Activated CD4-positive, alpha-beta T cell treated with anti-CD3 and anti-CD28 coated beads for 48 hours (primary cell): ENCODE measurements at places on chromosomes 13 and 19.

GRCh38 chr13:89468081-89468480 is 1796.9 kb downstream of the SLITRK5 start:
- DNase-seq = no peak

DNA sequence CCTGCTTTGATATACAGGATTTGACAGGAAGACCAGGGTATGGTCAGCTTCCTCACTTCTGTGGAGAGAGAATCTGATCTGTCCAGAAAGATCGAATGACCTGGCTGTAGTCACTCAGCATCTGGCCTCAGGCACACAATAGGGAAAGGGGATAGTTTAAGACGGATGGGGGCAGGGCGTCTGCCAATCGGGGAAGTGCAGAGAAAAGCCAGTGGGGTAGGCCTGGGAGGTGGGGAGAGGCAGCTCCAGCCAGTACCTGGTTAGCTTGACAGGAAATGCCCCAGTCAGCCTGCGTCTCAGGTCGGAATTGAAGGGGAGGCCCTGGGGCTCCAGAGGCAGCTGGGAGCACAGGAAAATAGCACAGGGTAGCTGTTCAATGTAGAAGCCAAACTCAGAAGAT is 12.4 kb downstream of the ZNF444 start:
- DNase-seq = no peak

DNA sequence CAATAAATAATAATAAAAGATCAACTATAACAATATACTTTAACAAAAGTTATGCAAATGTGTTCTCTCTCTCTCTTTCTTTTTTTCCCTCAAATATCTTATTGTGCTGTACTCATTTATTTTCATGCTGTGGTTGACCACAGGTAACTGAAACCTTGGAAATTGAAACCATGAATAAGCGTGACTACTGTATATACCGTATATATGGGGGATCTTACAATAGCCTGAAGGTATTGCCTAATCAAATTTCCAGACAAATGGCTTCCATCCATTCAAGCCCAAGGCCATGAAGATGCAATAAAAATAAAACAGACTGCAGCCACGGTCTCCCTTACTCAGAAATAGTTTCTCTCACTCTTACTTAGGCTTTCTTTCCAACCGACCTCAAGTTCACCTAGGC is 98.3 kb downstream of the SLITRK6 start:
- DNase-seq = no peak

- DNase-seq = peak; percentile 62
These were observed 6.1 kb upstream of the ADGRE5 start for GRCh38 chr19:14375055-14375581.

- DNase-seq = no peak
These were observed 126.8 kb upstream of the ATXN8OS start for GRCh38 chr13:69980799-69981198.

GRCh38 chr13:112132142-112132541 is 65.2 kb downstream of the SOX1 start:
- DNase-seq = no peak

- DNase-seq = no peak
These were observed 73.0 kb downstream of the DHRS12 start for GRCh38 chr13:51730927-51731326.

DNA sequence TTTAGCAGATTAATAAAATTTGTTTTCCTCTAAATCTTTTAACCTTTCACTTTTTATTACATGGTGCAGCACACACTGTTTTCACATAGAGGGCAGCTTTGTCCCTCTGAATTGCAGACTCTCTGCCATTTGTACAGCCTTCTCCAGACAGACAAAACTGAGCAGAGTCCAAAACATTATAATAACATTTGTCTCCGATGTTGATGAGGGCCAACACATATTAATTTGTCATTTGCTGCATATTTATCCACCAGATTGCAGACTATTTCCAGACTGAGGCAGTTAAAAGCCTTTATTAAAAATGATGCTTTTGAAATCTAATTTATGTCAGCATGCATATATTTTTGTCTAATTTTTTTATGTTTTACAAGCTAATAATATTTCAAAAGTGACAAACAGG is 1251.9 kb upstream of the SLC10A2 start:
- DNase-seq = no peak

GRCh38 chr19:51224163-51224641 is 678 bp upstream of the CD33 start:
- DNase-seq = no peak

DNA sequence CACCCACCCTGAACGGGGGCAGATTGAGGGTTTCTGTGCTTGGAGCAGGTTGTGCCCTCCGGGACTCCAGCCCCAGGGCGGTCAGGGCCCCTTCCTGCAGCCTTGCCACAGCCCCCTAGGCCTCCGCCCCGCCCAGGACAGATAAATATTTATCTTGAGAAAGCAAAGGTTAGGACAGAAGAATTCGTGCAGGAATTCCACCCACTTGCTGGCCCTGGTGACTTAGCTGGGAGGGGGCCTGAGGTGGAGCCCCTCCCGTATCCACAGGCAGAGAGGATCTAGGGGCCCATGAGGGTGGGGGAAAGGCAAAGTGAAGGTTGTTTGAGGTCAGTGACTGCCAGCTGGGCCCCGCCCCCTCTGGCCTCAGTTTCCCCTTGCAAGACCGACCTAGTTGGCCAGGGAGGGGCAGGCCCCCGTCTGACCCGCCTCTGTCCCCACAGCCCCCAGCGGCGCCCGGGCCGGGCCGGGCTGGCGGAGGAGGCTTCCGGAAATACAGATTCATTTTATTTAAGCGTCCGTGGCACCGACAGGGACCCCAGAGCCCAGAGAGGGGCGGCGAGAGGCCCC is 5.2 kb downstream of the MIDN start:
- no peak for DNase-seq

GRCh38 chr19:28876609-28877123 is 336.3 kb downstream of the UQCRFS1 start:
- no peak for DNase-seq

GRCh38 chr19:36267061-36267845 is 52.3 kb downstream of the ZNF146 start:
- no peak for DNase-seq

GRCh38 chr19:13089139-13089856 is 13.4 kb downstream of the LYL1 start:
- DNase-seq = peak; percentile 62

DNA sequence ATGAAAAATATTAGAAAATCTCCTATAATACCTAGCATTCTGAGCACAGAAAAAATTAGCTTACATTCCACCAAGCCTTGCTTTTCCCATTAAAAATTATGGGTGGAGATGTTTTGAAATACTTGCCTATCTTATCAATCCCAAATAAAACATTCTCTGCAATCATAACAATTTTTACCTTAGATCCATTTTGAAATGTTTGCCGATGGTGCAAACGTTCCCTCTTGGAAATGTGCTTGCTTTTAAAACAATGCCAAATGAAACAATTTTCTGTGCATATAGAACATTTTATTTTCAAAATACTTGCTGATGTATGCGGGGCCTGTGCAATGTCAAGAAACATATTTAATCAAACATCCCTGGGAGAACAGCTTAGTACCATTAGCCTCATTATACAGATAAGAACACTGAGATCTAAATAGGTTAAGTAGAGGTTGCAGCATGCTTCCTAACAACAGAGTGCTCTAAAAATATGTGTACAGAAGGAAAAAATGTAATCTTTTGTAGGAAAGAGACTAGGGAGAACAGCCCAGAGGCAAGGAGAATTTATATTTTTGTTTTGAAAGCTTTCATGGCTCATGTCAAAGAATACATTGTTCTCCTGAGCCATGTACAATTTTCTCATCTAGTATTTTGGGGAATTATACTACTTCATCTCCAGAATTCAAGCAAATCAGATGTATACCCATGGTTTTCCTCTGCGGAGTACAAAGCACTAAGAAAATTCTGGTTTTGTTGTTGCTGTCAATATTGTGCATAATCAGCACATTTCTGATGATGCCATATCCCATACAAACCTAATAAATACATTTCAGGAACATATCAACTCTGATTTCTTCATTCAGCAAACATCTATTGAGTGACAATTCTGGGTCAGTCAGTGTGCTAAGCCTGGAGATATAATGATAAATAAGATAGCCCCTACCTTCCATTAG is 25.9 kb upstream of the FNDC3A start:
- no peak for DNase-seq

DNA sequence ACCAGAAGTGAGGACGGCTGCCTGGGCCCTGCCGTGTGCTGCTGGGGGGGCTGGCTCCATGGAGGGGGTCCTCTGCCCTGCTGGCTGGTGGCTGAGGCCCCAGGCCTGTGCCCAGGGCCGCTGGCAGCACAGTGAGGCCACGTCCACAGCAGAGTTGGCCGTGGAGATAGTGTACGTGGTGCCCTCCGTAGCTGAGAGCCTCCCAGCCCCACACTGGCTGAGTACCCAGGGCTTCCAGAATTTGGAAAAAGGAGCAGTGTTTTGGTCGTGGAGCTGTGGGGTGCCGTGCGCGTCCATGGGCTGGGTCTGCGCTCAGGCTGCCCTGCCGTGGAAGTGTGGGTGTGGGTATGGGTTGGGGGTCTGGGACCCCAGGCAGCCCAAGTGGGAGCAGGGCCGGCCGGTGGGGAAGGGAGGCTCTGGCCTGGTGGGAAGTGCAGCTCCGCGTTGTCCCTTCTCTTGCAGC is 5.9 kb downstream of the PTBP1 start:
- no peak for DNase-seq

- DNase-seq = no peak
These were observed 115.8 kb downstream of the DIAPH3 start for GRCh38 chr13:60047918-60048317.

DNA sequence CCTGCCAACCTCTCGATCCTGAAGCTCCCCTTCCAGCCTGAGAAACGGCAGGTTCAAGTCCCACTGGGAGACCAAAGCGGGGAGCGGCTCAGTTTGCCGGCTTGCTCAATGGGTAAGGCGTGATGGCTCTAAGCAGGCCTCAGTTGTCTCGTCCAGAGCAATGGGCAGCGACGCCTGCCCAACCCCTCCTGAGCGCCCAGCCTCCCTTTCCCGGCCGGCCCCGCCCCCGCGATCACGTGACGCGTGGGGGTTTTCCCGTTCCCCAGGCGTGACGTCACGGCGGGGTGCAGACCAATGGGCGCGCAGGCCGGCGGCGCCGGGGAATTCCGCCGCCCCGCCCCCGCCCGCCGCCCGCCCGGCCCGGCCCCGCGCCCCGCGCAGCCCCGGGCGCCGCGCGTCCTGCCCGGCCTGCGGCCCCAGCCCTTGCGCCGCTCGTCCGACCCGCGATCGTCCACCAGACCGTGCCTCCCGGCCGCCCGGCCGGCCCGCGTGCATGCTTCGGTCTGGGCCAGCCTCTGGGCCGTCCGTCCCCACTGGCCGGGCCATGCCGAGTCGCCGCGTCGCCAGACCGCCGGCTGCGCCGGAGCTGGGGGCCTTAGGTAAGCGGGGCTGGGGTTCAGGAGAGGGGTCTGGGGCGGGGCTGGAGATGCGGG is at the start of gene RELB:
Gene RELB, plus strand, starts transcription at position 378 of the 653 bp plus-strand sequence. Its CDS starts 116 bp downstream, at position 494.
- peak; percentile 97 for DNase-seq
